ENCODE measurements at places on chromosomes 3 and 15. TPM values are rescaled to one million over a fixed set of nuclear protein-coding genes. Genes with fewer than 3 reads are reported as not detected.
A peak's percentile ranks its signal among the peaks of the same experiment; 100 is the strongest.

PLA2G4F gene
- not detected for total RNA-seq

LIPH gene
- total RNA-seq: under 0.01 TPM

DNA sequence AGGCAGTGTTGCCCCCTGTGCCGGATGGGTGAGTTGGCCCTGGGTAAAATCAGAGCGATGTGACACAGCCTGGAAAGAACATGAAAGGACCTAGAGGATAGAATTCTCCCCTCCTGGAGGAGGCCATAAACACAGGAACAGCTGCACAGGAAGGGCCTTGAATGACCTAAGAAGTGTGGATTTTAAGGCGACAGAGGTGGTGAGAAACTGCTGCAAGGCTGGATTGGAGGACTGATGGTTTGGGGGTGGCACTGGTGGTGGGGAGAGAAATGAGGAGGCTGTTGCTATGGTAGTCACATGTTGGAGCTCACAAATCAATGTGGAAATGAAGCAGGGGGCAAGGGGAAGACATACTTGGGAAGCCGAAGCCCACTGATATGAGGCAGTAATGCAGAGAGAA, 13.8 kb downstream of the XIRP1 start:
- DNase-seq: peak; percentile 48

DNA sequence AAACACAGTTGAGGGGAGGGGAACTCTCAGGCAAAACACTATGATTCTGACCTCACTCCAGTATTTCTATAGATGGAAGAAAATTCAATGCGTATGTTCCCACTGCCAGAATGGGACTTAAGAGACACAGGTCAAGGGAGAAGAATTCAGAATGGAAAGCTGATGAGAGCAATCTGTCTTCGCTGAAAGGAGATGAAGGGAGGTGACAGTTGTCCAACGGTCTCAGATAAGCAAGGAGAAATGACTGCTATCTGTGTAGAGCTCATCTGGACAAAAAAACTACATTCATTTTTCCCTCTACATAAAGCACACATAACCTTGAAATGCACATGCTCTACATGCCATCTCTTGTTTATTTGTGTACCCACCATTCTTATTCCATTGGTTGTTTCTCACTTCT, 405.1 kb downstream of the LSAMP start:
- no peak for DNase-seq

- peak; percentile 20 for DNase-seq
These were observed 65.5 kb upstream of the NPHP3 start for GRCh38 chr3:132787616-132788300.

- DNase-seq: peak; percentile 26
These were observed 57.5 kb upstream of the NANOGP8 start for GRCh38 chr15:35142578-35142977.

Measured in fibroblast of lung (primary cell).